ENCODE measurements at places on chromosomes 1 and 21.
A peak's percentile ranks its signal among the peaks of the same experiment; 100 is the strongest.

DNA sequence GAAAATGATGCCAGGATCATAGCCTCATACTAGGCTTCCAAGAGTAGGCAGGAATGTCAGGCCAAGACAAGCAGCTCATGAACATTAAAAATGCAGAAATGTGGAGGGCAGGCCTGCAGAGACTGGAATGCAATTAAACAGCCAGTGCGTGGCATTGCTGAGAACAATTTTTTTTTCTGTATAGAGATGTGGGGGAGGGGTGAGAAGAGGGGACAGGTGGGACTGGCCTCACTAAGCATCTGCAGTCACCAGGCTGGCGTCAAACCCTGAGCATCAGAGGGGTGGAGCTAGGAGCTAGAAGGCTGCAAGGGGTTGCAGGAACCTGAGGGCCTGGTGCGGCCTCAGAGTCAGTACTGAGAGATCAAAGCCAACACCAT, 114.1 kb downstream of the TNR start:
- no peak for DNase-seq

GRCh38 chr1:205013683-205014367, 29.2 kb upstream of the CNTN2 start:
- peak; percentile 73 for DNase-seq

DNA sequence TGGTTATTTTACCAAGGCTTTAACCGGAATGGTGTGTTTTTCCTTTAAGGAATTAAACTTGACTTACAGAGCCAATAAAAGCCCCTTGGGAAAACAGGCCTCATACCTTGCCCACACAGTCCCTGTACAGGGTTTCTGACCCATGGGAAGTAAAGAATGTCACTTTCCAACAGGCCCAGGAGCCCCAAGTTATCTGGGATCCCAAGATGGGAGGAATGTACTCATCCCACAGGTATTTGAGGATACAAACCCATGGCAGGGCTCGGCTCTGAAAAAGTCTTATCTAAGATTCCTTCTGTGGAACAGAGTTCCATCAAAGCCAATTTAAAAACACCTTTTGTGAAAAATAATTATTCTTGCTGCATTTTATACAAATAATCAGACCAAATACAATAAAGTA, 15.3 kb upstream of the COX20 start:
- no peak for DNase-seq

- DNase-seq, result no peak
Measured at GRCh38 chr1:25137106-25137505, 95.2 kb downstream of the SYF2 start.

- DNase-seq, result no peak
Measured at GRCh38 chr1:56129837-56130236, 449.5 kb downstream of the PLPP3 start.

DNA sequence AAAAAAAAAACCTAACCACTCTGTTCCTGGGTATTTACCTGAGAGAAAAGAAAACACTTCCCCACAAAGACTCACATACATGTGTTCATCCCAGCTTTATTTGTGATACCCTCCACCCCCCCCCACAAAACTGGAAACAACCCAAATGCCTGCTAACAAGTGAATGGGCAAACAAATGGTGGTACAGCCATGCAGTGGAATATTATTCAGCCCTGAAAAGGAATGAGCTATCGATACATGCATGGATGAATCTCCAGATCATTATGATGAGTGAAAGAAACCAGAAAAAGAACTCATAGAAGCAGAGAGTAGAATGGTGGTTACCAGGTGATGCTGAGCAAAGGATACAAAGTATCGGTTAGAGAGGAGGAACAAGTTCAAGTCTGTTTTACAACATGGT, 38.0 kb upstream of the UTS2 start:
- DNase-seq, result no peak

GRCh38 chr1:89594096-89594740, 38.7 kb upstream of the LRRC8C start:
- DNase-seq, result no peak

DNA sequence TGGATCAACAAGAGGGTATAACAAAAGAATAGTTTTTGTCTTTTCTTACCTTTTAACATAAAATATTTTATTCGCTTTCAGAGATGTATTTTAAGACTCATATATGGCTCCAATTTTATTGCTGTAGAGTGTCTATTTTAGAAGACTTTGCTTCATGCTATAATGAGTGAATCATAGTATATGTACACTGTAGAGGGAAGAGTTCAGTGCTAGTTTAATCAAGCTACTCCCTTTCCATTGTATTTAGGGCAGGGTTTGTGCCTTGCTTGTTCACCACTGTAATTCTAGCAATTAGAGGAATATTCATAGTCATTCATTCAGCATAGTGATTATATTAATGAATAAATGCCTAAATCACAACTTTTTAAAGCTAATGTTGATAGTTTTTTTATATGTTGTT, 78.8 kb downstream of the CEP350 start:
- DNase-seq, result no peak

- DNase-seq, result no peak
Measured at GRCh38 chr1:57258557-57259325, 165.1 kb downstream of the DAB1 start.

All from right cardiac atrium (tissue), 5 donors.